ENCODE measurements at places on chromosomes 12 and 14.
A peak's percentile ranks its signal among the peaks of the same experiment; 100 is the strongest.

- DNase-seq = no peak
Measured at GRCh38 chr14:28867571-28867970, 101.0 kb downstream of the FOXG1 start.

GRCh38 chr12:60174476-60174875, 578.6 kb downstream of the SLC16A7 start:
- DNase-seq = no peak

DNA sequence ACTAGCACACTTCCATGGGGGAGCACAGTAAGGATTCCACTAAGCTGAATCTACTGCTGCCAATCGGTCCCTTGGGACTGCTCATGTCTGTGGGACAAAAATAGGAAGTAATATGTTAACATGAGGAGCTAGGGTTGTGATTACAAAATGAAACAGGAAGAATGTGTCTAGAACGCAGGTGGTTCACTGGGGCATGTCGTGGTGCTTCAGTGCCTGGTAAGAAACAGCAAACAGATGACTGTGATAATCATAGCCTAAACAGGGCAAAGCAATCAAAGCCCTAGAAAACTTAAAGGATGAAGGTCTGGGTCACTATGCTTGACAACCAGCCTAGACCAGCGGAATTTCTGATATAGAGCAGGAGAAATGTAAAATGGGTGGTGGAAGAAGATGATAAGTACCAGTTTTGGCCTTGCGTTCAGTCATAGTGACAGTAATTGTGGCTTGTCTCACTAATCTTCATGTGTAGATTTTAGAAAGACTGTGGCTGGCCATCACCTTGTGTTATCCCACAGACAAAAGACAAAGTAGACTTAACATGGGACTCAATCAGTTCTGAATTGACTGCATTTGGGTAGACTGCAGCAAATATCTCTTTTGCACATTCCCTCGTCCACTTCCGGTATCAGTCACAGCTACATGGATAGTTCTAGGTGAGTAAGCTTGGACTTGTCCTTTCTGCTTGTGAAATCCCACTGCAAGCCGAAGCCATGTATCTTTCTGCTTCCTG, 51.4 kb downstream of the WASHC3 start:
- DNase-seq = no peak

GRCh38 chr14:55070981-55071411, 19.5 kb downstream of the MAPK1IP1L start:
- DNase-seq = no peak

- DNase-seq = no peak
Measured at GRCh38 chr12:31536672-31537071, 54.3 kb downstream of the DENND5B start.

- no peak for DNase-seq
Measured at GRCh38 chr12:12133785-12134184, 63.0 kb downstream of the BCL2L14 start.

DNA sequence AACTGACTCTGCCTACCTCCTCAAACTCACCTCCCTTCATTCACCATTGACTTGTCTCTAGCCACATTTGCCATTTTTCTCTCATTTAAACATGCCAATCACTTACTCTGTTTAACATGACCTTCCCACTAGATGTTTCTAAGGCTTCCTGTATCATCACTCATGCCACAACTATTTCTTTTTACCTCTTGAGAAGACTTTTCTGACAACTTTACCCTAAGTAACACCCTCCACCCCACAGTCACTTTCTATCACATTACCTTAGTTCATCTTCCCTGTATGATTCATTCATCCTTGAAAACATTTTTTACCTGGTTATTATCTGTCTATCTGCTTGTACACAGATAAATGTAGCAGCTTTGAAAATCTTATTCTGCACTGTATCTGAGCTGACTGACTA, 19.4 kb downstream of the PLCZ1 start:
- no peak for DNase-seq

DNA sequence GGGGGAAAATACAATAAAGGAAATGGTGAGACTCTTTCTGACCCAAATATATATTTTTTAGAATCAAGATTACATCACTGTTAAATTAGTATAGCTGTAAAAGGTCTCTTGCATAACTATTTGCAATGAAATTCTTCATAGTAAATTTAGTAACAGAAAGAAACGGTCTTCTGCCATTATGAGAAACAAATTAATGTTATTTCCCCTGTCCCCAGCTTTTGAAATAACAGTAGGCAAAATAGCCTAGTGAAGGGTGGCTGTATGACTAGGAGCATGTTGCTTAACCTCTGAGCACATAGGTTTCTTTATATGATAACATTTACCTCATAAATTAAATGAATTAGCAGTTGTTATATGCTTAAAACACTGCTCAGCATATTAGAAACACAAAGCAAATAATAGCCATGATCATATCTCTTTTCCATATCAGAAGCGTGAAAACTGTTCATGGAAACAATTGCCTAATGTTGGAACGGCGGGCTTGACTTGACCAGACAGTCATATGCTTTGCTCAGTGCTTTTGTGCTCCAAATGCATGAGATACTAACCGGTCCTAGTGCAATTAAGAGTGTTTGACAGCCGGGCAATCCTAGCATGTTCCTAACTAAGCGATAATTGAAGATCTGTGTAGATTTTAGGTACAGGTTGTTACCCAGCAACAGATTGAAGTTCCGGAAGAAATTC, 24.0 kb downstream of the BHLHE41 start:
- no peak for DNase-seq

DNA sequence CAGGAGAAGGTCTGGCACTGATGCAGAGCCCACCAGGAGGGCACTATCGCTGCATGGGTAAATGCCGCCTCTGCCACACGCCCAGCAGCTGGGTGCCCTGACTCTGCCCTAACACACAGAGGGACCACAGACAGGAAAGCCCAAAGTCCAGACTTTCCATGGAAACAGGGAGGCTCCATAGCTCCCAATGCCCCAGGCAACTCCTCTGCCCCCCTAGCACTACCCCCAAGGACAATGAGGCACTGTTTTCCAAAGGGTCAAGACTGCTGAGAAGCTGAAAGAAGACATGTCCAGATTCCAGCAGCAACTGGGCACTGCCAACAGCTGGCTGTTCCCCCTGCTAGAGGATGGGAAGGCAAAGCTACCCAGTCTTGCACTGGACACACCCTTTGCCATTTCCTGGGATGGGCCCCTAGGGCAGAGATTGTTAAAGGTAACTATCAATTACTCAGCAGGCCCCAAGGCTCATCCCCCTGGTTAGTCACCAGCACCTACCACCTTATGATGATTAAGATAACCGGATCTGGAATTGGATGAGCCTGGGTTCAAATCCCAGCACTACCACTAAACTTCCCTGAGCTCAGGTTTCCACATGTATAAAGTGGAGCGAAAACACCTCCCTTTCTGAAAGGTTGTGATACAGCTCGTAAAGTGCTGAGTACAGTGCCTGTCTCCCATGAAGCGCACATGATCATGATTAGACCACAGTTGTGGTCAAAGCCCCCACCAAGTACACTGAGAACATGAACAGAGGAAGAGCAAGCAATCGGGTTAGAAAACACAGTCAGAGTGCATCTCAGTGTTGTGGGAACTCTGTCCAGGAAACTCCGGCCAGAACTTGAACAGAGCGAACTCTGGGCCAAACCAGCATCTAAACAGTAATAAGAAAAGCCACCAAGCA, 3.3 kb downstream of the PXN start:
- DNase-seq = no peak

DNA sequence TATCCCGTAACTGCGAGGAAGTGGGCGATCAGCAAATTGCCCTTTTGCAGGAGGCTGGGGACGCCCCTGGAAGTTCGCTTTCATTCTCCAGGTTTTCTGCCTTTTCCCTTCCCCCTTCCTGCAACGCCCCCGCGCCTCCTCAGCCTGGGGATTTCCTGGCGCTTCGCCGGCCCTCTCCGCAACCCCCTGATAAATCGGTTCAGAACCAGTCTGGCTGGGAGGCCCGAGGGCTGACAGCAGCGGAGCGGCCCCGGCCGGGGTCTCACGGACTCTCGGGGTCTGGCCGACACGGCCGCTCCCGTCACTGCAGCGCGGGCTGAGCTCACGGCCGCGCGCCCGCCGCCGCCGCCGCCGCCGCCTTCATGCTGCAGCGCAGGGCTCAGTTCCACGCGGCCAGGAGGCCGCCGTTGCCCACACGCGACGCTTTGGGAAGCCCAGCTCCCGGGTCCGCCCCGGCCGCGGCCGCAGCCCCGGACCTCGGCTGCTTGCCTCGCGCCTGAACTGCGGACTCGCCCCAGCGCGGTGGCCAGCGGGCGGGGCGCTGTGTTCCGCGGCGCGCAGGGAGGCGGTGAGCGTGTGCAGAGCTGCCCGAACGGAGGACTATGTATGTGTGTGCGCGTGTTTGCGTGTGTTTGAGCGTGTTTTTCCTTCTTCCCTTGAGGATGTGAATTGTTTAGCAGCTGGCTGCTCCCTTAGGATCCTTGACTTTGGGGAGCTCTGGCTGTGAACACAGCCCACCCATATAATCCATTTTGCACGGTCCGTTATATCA, at the start of gene LRFN5:
TSS of gene LRFN5 (plus strand) at position 345 of the 772 bp plus-strand sequence.
- DNase-seq = peak; percentile 92

DNA sequence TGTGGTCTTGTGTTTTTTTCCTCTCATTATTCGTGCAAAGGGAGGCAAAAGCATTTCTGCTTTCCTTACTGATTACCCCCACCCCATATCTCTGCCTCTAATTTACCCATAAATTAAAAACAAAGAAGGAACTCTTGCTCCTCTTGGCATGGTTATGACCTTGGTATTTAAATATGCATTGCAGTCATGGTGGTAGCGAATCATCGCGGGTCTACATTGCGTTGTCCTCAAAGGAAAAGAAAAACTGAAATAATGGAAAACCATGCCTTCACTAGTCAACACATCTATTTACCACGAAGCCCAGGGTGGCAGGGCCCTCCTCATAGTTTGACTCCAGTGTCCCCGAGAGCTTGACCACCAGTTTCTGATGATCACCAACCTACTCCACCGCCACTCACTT, 126.7 kb upstream of the PARP11 start:
- no peak for DNase-seq
